ENCODE measurements at places on chromosomes 1 and 21. TPM values are rescaled to one million over a fixed set of nuclear protein-coding genes. Genes with fewer than 3 reads are reported as not detected.

- no peak for DNase-seq
These were observed 116.5 kb downstream of the NOS1AP start for GRCh38 chr1:162186026-162186374.

DNA sequence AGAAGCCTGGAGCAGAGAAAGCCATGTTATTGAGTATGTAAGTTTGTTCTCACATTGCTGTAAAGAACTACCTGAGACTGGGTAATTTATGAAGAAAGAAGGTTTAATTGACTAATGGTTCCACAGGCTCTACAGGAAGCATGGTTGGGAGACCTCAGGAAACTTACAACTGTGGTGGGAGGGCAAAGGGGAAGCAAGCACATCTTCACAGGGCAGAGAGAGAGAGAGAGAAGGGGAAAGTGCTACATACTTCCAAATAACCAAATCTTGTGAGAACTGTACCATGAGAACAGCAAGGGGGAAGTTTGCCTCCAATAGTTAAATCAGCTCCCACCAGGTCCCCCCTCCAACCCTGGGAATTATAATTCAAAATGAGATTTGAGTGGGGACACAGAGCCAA lies 302.7 kb downstream of the ST6GALNAC3 start:
- no peak for DNase-seq

The DONSON gene
- total RNA-seq: 10.9 TPM

The ASTN1 gene
- 0.13 TPM for total RNA-seq

The GOLT1A gene
- not detected for total RNA-seq

- DNase-seq: no peak
These were observed 9.5 kb downstream of the LSS start for GRCh38 chr21:46218906-46219590.

DNA sequence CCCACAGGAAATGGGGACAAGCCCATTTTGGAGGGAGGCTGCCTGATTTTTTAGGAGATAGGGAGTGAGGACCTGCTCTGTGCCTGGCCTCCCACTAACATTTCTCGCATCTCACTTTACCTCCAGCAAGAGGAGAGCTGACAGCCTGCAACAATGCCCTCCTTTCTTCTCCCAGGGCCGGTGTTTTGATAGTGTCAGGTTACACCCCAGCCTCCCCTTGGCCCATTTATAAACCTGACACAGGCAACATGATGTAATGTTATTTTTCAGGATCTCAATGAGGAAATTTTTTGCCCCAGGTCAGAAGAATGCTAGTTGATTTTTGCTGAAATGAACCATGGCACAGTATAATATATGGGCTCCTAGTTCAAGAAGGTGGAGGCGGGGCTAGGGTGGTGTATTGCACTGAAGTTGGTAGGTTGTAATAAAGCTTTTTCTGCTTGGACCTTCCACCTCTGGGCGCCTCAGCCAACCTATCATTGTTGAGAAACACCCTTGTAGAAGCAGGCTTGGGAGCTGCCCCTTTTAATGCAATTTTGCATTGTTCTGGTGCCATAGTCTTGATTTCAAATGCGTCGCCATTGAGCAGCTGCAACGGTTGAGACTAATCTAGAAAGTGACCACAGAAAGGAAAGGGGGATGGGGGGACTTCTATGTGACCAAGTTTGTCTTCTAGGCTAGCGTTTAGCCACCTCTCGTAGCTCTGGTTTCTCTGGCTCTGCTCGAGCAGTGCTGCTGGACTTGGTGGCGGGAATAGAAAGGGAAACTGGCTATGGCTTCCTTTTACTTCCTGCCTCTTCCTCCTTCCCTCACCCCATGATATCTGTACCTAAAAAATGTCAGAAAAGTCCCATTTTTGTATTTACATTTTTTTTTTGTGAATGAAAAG lies 53.0 kb downstream of the PBX1 start:
- no peak for DNase-seq

GRCh38 chr1:168116327-168116799 lies 20.4 kb downstream of the GPR161 start:
- no peak for DNase-seq

GRCh38 chr1:85202092-85202863 lies 1.5 kb upstream of the SYDE2 start:
- DNase-seq: no peak

The PLD5 gene
- 0.79 TPM for total RNA-seq

DNA sequence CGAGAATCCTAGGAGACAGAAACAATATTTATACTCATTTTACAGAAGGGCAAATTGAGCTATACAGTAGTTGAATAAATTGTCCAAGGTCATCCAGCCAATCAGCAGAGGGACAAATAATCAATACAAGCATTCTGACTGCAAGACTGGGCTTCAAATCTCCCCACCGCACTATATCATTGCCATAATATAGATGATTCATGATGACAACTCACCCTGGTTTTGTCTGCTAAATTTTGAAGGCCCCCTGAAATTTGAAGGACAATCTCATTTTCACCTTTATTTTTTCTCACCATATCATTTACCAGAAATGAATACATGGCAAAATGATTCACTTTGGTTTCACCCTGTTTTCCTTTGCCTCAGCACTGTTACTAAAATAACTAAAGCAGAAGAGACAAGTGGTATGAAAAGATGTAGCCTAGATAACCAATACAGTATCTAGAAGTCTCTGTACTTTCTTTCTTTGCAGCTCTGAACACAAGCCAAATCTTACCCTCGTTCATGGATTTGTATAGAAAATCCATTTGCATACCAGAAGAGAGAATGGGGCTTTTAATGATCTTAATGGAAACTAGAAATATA lies 292.5 kb downstream of the TTLL7 start:
- DNase-seq: no peak

GRCh38 chr1:114334297-114334696 lies 176.7 kb downstream of the TRIM33 start:
- DNase-seq: no peak

- no peak for DNase-seq
These were observed 51.5 kb downstream of the SYT2 start for GRCh38 chr1:202658769-202659168.

The TRIM45 gene
- 1.1 TPM for total RNA-seq

DNA sequence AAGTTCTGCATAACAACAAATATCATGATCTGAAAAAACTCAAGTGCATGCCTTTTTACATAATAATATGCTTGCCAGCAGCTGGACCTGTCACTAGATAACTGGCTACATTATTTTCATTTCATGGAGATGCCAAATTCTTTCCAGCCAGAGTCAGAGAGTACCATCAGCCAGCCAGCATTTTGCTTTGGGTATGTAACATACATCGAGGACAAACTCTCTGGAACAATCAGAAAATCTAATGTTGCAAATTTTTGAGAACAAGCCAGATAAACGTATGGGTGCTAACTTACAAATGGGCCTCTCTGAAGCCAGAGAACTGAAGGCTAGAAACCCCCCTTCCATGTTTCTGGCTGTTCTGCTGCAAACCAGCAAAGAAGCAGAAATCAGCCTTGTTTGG lies 76.3 kb upstream of the BACE2 start:
- no peak for DNase-seq

DNA sequence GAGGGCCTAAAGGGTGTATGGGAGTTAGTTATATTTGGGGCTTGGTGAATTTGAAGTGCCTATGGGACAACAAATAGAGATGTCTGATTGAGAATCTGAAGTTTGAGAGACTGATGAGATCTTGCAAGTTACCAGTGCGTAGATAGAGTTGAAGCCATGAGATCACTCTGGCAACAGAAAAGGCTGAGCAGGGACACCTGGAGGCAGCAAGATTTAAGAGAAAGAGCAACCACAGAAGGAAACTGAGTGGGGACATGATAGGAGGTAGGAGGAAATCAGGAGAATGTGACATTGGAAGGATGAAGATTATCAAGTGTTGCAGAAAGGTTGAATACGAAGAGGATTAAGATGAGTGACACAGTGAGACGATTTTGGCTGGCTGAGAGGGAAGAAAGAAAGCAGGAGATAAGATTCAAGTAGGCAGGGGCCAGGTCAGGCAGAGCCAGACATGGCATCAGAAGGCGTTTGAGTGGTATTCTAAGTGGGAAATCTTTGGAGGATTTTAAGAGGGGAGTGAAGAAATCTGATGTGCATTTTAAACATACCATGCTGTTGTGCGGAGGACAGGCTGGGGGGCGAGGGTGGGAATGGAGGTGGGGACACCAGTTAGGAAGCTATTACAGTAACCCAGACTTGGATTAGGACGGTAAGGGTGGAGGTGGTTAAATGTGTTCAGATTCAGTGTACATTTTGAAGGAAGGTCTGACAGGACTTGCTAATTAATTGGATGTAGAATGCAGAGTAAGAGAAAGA lies 3.0 kb upstream of the MPL start:
- no peak for DNase-seq

DNA sequence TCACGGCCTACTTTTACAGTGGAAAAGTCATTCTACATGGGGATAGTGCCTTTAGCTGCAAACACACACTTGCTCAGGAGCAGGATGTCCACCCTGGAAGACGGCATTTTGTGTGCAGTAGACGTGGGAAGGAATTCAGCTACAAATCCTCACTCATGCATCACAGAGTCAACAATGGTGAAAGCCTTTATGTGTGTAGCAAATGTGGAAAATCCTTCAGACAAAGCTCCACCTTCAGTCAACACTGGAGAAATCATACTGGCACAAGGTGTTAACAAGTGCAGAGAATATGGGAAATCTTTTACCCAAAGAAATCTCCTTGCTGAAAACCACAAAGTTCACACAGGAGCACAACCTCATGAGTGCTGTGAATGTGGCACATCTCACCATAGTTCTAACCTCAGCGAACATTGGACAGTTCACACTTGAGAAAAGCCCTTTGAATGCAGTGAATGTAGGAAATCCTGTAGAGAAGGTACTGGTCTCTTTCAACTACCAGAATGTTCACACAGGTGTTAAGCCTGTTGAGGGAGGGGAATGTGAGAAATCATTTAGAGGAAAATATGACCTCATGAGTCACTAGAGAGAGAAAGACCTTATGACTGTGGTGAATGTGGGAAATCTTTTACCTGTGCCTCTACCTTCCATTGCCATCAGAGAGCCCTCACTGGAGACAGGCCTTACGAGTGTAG lies 101.8 kb downstream of the PTGS2 start:
- DNase-seq: no peak

DNA sequence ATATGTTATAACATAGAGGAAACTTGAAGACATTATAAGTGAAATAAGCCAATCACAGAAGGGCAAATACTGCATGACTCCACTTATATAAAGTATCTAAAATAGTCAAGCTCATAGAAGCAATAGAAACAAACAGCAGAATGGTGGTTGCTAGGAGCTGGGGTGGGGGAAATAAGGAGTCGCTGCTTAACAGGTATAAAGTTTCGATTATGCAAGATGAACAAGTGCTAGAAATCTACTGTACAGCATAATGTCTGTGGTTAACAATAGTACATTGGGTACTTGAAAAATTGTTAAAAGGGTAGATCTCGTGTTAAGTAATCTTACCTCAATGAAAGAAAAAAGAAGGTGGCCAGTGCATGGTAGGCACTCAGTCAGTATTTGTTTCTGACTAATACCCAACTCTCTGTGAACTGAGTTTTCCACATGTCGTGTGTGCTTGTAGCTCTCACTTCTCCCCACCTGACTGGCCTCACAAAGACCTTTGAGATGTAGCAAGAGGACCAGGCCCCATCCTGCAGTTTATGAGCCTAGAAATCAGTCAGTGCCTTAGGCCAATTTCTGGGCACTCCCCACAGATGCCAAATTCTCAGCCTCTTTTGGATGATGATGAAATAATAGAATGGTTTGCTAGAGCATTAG lies 14.7 kb upstream of the SPRR5 start:
- DNase-seq: no peak

GRCh38 chr1:38476850-38477178 lies 382.8 kb downstream of the RRAGC start:
- no peak for DNase-seq

DNA sequence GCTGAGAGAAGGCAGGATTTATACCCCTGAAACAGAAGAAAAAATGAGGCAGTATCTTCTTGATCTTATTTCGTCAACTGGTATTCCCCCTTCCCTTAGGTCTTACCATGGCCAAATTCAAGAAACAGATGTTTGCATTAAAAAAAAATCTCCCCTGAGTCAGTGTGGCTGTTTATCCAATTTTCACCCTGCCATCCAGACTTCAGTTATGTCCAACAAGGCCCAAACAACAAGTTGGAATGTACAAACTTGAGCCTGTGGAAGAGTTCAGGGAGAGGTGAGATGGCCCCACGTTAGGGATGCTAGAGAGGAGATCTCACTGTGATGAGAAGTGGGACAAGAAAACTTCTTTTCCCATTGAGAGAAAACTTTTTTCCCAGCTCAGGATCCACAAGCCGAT lies 147.2 kb upstream of the PROX1 start:
- no peak for DNase-seq

GRCh38 chr1:116458695-116459094 lies 85.7 kb downstream of the ATP1A1 start:
- DNase-seq: no peak

The HPDL gene
- 2.0 TPM for total RNA-seq

- DNase-seq: no peak
These were observed 329.0 kb upstream of the ESRRG start for GRCh38 chr1:217052196-217052595.

DNA sequence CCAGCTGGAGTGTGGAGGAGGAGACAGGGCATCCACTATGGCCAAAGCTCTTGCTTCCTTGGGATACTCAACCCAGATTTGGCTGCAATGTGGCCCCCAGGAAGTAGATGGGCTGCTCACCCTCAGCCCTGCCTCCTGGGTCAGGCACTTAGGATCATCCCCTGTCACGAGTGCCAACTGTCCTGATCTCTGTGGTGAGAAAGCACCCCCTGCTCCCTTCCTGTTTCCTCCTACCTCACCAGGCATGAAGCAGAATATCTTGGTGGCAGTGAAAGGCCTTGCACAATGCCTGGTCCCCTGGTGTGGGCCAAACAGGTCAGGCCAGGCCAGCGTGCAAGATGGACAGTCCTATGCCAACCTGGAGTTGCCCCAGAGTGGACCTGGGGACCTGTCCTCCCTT lies 211.7 kb downstream of the GRIK3 start:
- no peak for DNase-seq

The PDPN gene
- total RNA-seq: 98.2 TPM

Data from omental fat pad (tissue), 4 donors.